ENCODE measurements at places on chromosomes 12 and 14. TPM values are rescaled to one million over a fixed set of nuclear protein-coding genes. Genes with fewer than 3 reads are reported as not detected.
A peak's percentile ranks its signal among the peaks of the same experiment; 100 is the strongest.

DNA sequence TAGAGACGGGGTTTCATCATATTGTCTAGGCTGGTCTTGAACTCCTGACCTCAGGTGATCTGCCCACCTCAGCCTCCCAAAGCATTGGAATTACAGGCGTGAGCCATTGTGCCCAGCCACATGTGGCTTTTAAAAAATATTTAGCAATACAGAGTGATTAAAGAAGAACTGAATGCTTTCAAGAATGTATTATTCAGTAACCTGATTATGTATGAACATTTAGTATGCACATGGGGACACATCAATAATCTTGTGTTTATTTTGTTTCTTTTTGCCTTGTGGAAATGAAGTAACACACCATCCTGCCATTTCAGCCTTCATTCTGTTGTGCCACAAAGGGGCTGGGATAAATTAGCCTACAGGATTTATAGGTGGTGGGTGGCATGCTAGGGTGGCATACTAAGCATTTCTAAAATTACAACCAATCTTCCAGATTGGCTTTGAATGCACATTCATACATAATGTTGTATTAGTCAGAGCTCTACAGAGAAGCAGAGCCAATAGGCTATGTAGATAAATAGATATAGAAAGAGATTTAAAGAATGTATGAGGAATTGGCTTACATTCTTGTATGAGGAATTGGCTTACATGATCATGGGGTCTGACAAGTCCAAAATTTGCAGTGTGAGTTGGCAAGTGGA, 25.5 kb upstream of the TXNRD1 start:
- peak; percentile 67 for DNase-seq
- H3K4me3 ChIP-seq: no peak overlapping the region
- peak overlapping the region; percentile 46 for H3K27ac ChIP-seq
- no peaks in the 10 kb centered on the region for H3K27me3 ChIP-seq

DNA sequence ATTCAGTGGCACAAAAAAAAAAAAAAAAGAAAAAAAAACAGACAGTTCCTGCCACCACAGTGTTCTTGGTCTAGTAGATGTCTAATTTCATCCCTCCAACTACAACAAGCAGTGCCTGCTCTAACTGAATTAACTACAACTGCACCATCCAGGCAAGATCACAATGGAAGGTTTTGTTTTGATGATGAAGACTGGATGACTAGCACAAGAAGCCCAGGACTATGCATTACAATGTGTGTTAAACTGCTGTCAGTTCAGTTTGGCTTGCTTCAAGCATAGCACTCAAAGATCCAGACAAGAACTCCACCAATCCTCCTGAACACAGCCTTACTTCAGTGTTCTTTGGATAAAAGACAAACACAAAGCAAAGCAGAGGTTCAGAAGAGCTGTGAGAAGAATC, 279.9 kb downstream of the GRIN2B start:
- H3K4me3 ChIP-seq: no peak overlapping the region
- no peaks in the 10 kb centered on the region for H3K36me3 ChIP-seq
- no peak overlapping the region for H3K27ac ChIP-seq
- DNase-seq: no peak
- H3K4me1 ChIP-seq: no peaks in the 10 kb centered on the region
- no peaks in the 10 kb centered on the region for H3K27me3 ChIP-seq

DNA sequence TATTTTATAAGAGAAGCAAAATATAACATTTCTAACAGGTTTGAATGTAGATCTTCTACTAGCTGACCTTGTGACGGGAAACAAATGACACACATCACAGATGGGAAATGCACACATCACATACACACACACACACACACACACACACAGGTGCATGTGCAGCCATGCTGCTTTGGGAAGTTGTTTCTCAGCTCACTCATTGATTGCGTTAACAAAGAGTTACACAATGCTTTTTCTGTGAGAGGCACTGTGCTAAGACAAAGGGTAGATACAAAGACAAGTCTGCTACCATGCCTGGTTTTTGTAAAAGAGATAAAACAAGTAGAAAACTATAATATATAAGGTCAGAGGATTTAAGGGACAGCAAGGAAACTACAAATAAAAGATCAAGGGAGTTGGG, 1.3 kb upstream of the NR1H4 start:
- H3K4me1 ChIP-seq: no peaks in the 10 kb centered on the region
- no peaks in the 10 kb centered on the region for H3K36me3 ChIP-seq
- H3K4me3 ChIP-seq: no peak overlapping the region
- H3K27ac ChIP-seq: no peak overlapping the region
- H3K27me3 ChIP-seq: peaks cover 3% of the 10 kb centered on the region

DNA sequence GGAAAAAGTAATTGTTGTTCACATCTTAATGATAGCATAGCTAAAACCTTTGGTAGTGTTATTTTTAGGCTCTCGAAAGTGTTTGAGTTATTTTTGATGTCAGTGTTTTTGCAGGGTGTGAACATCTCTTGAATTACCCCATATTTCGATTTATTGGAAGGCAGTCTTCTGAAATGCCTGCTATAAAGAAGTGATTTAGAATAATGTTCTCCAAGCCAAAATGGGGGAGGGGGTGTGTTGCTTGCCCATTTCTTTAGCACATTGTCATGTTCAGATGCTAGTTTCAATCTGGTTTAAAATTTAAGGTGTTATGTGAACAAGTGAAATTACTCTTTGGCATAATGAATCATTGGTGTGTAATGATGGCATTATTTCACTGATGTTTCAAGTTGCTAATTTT, 110.6 kb downstream of the SYNE2 start:
- no peaks in the 10 kb centered on the region for H3K27me3 ChIP-seq
- H3K27ac ChIP-seq: no peak overlapping the region
- no peak overlapping the region for H3K4me3 ChIP-seq

DNA sequence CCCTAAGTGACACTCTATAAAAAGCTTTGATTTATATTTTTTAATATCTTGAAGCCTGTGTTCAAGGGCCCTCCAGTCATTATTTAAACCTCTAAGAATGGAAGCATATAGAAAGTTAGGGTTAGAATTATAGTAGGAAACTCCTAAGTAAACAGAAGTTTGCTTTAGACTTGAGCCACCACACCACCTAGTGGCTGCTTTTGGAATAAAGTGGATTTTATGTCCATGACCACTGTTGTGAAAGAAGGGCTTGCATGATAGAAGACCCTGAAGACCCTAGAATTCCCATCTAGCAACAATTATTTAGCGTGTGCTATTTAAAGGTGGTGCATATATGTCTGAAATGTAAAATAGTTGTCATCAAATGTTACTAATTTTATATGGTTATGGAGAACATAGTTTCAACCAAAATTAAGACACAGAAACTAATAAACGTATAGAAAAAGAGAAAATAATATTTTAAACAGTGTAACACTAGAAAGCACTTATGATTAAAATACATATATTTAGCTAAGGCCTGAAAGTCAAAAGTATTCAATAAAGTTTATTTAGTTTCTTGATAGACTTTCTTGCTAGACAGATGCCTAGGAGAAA, 21.3 kb downstream of the LRRIQ1 start:
- no peaks in the 10 kb centered on the region for H3K4me1 ChIP-seq
- H3K36me3 ChIP-seq: no peaks in the 10 kb centered on the region
- DNase-seq: peak; percentile 51
- H3K27me3 ChIP-seq: no peaks in the 10 kb centered on the region
- no peak overlapping the region for H3K27ac ChIP-seq

DNA sequence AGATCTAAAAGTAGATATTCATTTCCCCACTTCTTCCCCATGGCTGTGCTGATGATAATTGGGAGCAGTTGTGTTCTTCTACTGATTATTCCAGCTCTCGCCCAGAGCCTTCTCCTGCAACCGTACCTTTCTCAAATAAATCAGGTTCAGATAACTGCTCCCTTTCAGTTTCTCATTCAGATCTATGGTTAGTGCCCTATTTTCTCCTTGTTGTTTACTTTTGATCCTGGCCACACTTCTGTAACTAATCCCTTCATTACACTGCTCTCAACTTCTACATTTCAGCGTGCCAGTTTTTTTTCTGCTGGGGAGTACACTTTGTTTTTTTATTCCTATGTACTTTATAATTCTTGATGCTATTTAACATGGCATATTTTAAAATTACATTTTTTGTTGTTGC, 2.8 kb upstream of the STRAP start:
- DNase-seq: no peak
- no peaks in the 10 kb centered on the region for H3K27me3 ChIP-seq
- no peaks in the 10 kb centered on the region for H3K36me3 ChIP-seq
- no peak overlapping the region for H3K4me3 ChIP-seq

- no peak overlapping the region for H3K27ac ChIP-seq
- H3K4me1 ChIP-seq: no peaks in the 10 kb centered on the region
- no peaks in the 10 kb centered on the region for H3K27me3 ChIP-seq
Observed at GRCh38 chr12:9041321-9041720, 52.0 kb downstream of the KLRG1 start.

DNA sequence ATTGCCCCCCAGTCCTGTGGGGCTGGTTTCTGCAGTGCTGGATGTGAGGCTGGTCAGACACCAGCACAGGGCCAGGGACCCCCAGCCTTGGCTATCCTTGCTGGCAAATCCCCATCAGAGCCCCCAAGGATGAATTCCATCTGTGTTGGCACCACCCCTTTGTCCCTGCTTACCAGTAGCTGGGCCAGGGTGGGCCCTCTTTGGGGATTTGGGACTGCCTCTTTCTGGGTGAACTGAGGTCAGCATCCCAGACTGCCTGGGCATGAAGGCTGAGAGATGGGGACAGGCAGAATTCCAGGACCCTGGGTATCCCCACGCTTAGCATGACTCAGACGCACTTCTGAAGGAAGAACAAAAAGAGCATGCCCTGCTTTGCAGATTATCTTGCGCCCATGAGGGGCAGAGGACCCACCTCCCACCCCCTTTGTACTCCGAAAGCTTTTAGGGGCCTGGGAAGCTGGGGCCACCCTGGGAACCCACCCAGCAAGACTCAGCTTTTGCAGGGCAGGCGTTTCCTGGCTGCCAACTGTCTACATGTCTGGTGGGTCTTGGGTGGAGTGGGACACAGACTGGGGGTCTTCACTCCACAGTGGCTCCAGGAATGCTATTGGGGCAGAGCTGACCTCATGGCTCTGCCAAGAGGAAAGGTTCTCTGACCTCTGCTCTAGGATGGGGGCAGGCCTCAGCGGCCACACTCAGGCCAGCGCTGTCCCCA, 26.8 kb downstream of the RFLNA start:
- peaks cover 30% of the 10 kb centered on the region for H3K36me3 ChIP-seq
- H3K27ac ChIP-seq: peak overlapping the region; percentile 12
- no peaks in the 10 kb centered on the region for H3K27me3 ChIP-seq
- H3K4me3 ChIP-seq: no peak overlapping the region
- peak; percentile 73 for DNase-seq

- peak overlapping the region; percentile 82 for H3K4me3 ChIP-seq
- 0 out of 2 replicates have a peak, but pooled peaks cover 1% of the 10 kb centered on the region for H3K36me3 ChIP-seq
- H3K4me1 ChIP-seq: peaks cover 33% of the 10 kb centered on the region
Observed at GRCh38 chr14:57391517-57392195, 1.3 kb downstream of the NAA30 start.

- H3K4me3 ChIP-seq: no peak overlapping the region
- H3K27me3 ChIP-seq: no peaks in the 10 kb centered on the region
- peak; percentile 4 for DNase-seq
- no peaks in the 10 kb centered on the region for H3K36me3 ChIP-seq
- H3K27ac ChIP-seq: no peak overlapping the region
Observed at GRCh38 chr12:5480218-5480937, 48.5 kb downstream of the NTF3 start.

HCAR3 gene
- not detected for polyA plus RNA-seq

RASAL1 gene
- not detected for polyA plus RNA-seq

CLEC2B gene
- polyA plus RNA-seq: 12.2 TPM
